ENCODE measurements at places on chromosomes 7 and 10.

GRCh38 chr7:51644216-51644615 is 327.6 kb upstream of the COBL start:
- no peak for DNase-seq

DNA sequence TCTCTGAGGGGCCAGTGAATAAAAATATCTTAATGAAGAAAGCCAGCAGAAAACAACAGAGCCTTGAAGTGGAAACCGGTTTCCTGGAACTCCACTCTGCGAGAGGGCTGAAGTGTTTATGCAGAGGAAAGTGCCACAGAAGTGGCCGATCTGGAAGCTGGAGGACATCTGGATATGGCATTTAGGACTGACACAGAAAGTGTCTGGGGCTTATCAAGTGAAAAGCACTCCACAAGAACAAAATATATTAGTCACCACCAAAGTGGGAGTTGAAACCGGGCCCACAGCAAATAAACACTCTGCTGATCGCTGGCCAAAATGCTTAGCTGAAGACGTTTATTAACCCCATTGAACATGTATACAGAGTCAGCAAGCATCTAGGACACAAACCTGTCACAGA is 7.8 kb downstream of the NOD1 start:
- DNase-seq: no peak

DNA sequence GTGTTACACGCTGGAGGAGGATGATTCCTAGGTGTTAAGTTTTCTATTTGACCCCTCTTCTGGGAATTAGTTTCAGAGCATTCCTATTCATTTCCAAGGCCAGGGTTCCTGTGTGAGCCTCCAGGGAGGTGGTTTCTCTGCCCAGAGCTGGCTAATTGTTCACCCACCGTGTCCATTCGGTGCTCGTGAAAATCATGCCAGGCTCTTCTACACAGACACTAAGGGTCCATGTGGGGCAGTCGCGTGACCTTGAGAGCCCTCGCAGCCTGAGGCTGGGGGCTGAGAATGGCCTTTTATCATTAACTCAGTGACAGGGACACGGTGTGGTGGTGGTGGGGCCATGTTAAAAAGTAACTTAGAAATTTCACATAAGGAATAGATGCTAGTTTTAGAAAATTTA is 83.7 kb downstream of the EMX2 start:
- no peak for DNase-seq

GRCh38 chr10:16527452-16527851 is 5.8 kb upstream of the C1QL3 start:
- no peak for DNase-seq

DNA sequence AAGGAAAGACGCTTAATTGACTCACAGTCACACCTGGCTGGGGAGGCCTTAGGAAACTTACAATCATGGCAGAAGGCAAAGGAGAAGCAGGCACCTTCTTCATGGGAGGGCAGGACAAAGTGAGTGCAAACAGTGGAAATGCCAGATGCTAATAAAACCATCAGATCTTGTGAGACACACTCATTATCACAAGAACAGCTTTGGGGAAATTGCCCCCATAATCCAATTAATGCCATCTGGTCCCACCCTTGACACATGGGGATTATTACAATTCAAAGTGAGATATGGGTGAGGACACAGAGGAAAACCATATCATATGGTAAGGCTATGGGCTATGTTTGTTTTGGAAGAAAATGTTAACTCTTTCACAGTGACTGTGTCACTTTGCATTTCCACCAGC is 1272.5 kb upstream of the CELF2 start:
- no peak for DNase-seq

DNA sequence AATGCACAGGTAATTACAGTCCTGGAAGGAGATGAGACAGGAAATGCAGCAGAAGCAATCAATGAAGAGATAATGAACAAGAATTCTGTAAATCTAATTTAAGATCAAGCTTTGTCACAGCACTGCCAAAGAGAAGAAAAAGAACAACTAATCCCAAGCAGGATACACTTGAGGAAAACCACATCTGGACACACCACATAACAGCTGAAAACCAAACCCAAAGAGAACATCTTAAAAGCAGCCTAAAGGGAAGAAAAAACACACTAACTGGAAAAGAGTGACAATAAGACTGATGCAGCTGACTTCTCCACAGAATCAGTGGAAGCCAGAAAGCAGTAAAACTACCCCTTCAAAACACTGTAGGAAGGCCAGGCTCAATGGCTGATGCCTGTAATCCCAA is 10.2 kb downstream of the CYTH3 start:
- no peak for DNase-seq

GRCh38 chr10:58555170-58555929 is 42.7 kb downstream of the BICC1 start:
- no peak for DNase-seq

- no peak for DNase-seq
Observed at GRCh38 chr7:66964411-66964810, 31.0 kb downstream of the SBDS start.

DNA sequence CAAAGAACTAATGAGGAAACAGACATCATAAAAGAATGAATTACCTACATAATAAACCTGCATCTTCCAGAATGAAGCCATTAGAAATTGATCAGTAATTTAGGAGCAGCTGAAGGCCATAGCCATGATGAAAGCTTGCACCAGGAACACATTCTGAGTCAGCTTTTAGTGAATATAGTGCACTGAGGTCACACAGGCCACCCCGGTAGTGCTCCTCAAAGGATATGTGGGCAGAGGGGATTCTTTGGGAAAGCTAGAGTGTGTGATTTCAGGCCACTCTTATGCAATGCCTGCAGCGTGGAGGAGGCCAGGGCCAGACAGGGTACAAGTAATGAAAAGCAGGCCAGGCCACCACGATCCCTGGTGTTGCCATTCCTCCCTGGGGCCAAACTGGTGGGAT is 451.9 kb downstream of the GRID1 start:
- DNase-seq: no peak

DNA sequence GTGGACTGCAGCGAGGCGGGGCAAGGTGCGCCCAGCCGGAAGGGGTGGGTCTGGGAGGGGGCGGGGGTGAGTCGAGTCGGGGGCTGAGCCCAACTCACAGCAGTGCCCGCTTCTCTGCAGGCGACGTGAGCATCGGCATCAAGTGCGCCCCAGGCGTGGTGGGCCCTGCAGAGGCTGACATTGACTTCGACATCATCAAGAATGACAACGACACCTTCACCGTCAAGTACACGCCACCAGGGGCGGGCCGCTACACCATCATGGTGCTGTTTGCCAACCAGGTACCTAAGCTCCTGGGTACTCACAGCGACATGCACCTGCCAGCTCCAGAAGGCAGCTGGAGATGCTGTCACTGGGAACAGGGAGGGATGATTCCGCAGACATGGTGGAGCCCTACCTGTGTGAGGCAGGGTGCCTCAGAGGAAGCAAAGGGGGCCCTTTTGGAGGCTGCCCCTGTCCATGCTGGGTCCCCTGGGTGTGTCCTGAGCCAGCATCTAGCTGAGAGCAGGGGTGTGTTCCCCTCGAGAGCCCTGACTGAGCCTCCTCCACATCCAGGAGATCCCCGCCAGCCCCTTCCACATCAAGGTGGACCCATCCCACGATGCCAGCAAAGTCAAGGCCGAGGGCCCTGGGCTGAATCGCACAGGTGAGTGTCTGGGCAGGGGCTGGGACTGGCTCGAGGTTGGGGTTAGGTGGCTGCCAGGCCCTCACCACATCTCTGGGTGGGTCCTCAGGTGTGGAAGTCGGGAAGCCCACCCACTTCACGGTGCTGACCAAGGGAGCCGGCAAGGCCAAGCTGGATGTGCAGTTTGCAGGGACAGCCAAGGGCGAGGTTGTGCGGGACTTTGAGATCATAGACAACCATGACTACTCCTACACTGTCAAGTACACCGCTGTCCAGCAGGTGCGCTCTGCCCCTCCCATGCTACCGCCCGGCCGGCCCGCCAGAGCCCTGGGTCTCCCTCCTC is 12.8 kb downstream of the FLNC start:
- peak; percentile 73 for DNase-seq

DNA sequence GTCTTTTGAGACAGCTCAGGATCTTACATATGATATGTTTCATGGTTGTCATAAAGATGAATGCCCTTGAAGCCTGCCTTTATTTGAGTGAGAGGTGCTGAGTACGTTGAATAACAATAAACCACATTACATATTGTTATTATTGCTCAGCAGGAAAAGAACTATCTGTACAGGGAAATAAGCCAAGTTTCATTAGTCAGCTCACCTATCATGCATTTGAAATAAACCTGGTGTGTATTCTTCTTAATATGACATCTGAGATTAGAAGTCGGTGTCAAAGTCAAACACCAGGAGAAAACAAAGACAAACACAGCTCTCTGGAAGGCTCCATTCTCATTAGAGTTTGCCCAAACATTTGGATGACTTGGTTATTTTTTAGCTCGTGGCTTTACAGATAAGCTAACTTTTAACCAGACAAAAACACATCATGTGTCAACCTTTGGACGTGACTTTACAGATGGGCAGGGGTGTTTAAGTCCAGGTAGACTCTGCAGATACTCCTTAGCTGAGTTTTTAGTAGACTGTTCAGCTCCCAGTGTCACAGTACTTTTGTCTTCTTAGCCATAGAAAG is 71.2 kb upstream of the AOAH start:
- DNase-seq: no peak

DNA sequence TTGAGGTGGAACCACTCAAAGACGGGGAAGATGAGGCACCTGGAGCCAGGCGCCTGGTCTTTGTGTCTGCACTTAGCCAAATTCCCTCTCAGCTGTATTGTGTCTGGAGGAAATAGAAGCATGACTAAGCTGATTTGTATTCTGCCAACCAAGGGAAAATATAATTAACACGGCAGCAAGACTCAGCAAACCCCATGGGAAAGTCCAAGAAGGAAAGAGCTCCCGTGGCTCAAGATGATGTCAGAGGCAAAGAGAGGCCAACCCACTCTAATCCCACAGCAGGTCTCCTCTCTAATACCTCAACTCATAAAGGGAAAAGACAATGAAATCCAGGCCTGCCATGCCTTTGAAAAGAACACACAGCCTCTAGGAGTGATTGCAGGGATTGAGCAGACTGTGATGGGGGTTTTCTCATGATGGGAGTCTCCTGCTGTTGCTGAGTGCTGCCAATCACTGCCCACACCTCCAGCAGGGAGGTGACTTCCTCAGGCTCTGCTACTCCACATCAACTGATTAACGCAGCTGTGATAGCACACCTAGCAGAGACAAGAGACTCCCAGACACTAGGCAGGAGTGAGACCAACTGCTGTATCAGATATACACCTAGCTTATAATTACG is 255.5 kb upstream of the C7orf33 start:
- DNase-seq: no peak

- no peak for DNase-seq
Observed at GRCh38 chr7:35613150-35613549, 81.8 kb downstream of the HERPUD2 start.

- DNase-seq: no peak
Observed at GRCh38 chr7:74325210-74325565, 36.0 kb downstream of the CLIP2 start.

GRCh38 chr7:132240821-132241422 is 335.3 kb downstream of the PLXNA4 start:
- no peak for DNase-seq
